ENCODE measurements at places on chromosomes 13 and 19. TPM values are rescaled to one million over a fixed set of nuclear protein-coding genes. Genes with fewer than 3 reads are reported as not detected.
A peak's percentile ranks its signal among the peaks of the same experiment; 100 is the strongest.

DNA sequence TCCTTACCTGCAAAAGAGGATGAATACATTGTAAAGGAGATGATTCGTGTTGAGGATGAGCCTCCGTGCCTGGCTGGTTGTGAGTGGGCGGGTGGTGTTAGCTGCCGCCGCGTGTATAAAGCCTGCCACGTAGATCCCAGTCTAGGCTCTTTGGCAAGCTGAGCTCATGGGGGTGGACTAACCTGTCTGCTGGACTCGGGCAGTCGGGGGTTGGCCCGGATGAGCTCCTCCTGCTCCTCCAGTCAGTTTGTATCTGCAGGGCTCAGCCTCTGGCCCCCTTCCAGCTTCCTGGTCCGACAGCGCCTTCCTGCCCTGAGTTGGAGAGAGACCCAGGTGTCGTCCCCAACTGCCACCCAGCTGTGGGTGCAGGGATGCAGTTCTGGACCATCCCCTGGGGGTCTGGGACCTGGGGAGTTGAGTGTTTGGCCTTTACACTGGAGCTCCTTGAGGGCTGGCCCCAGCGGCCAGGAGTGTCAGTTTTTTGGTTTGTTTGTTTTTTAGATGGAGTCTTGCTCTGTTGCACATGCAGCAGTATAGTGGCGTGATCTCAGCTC is 20.9 kb downstream of the TECR start:
- no peak for DNase-seq

ZNF382 gene
- total RNA-seq, result 11.9 TPM

DNA sequence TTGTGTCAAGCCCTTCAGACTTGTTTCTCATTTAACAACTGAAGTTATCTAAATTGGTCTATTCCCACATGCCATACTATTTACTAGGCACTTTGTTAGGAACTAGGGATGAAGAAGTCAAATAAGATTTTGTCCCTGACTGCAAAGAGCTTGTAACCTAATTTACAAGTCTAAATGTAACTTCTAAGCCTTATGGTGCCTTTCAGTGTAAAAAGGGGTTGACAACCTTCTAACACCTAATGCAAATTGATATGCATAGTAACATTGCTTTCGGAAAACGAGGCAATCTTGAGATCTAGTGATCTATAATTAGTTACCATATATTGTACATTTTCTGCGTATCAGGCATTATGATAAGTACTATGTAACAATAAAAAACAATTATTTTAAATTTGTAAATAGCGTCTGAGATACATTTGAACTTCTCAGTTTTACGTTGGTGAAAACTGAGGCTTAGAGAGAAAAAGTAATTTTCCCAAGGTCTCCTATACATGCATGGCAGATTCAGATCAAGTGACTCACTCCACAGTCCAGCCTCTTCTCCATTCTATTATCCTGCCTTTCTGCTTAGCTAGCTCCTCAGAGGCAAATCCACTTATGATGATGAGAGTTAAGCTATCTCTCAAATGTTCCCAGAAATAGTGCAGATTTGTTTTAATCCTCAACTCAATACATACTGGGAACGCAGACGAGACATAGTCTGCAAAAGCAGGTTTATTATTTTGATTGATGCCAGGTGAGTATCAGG is 764.9 kb upstream of the SLITRK5 start:
- no peak for DNase-seq

DNA sequence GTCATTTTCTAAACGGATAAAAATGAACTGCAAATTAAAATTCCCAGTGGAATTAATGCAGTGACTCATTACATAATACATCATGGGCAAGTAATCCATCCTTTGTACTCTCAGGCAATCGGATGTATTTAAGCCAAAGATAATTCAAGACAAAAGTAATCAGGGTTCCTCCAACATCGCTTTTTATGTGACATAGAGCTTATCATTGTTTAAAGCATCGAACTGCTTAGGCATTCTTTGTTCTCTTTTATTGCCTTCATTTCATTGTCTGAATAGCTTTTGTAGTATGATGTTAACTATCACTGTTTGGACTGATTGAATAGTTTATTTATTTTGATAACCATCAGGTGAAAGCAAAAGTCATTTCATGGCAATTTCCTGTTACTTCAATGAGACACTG is 209.4 kb downstream of the ITGBL1 start:
- DNase-seq, result no peak

DNA sequence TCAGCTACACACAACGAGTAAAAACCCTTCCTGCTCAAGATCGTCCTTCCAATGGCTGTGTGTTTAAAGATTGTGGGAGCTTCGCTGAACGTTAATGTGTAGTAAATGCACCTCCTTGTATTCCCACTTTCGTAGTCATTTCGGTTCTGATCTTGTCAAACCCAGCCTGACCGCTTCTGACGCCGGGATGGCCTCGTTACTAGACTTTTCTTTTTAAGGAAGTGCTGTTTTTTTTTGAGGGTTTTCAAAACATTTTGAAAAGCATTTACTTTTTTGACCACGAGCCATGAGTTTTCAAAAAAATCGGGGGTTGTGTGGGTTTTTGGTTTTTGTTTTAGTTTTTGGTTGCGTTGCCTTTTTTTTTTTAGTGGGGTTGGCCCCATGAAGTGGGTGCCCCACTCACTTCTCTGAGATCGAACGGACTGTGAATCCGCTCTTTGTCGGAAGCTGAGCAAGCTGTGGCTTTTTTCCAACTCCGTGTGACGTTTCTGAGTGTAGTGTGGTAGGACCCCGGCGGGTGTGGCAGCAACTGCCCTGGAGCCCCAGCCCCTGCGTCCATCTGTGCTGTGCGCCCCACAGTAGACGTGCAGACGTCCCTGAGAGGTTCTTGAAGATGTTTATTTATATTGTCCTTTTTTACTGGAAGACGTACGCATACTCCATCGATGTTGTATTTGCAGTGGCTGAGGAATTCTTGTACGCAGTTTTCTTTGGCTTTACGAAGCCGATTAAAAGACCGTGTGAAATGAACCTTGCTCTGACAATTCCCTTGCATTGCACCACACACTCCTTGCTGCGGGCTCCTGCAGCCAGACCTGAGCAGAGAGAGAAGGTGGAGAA is 2.7 kb upstream of the FAM174C start:
- no peak for DNase-seq

LRG1 gene
- not detected for total RNA-seq

DNA sequence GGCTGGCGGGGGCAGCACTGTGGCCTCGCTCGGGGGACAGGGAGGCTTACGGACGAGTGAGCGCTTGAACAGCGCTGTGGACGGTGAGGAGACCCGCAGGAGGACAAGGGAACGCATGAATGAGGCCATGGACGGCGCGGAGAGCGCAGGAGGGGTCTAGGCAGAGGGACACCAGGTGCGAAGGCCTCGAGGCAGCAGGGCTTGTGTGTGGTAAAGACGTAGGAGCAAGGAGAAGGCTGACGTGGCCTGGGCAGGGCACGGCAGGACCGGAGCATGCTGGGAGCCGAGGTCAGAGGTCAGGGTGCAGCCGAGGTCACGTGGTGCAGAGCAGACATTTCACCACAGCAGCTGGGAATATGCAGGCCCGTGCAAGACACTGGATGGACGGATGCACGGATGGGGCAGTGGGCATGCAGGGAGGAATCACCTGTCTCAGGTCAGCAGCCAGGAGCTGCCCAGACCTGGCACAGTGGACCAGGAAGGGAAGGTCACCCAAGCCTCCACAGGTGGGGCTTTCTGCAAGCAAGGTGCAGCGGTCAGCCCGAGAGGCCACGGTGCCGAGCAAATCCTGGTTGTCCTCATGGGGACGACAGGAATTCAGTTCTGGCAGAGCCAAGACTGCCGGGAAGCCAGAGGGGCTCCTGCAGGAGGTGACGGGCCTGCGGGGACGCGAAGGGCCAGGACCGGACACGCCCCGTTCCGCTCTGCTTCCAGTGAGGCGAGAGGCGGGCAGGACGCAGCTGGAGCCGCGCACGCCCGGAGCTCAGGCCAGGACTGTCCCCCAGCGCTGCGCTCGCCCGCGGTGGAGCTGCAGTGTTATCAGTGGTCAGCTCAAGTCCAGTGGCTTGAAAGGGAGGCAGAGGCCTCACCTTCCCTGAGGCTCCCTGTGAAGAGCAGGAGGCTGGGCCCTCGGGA is 72.2 kb downstream of the RASA3 start:
- no peak for DNase-seq

CASP14 gene
- total RNA-seq, result not detected

DNA sequence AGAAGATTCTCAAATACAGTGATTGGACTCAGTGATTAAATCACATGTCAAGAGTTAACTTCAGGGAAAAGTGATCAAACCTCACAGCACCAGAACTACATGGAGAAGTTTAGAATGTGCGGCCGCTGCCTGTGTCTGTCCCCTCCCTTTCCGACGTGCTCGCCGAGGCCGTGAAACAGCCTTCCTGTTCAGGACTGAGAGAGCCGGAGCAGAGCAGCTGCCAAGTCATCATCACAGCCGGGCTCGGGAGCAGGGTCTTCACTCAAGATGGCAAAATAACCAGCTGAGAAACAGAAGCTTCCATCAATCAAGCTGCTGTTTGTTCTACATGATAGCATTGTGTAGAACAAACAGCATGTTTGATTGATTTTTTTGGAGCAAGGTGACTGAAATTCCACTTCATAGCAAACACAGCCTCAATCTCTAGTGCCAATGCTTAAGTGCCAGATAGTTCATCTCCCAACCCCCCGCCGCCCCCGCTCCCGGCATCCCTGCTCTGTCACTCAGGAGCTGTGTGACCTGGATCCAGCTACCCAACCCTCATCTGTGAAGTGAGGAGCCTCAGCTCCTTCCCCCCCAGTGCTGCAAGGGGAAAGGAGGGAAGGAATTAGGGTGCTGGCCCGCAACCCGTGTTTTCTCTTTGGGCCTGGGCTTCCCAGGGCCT is 70.6 kb downstream of the HSPH1 start:
- no peak for DNase-seq

KLK14 gene
- not detected for total RNA-seq

- no peak for DNase-seq
Observed at GRCh38 chr19:52959613-52960295, 2.9 kb downstream of the ZNF816 start.

DNA sequence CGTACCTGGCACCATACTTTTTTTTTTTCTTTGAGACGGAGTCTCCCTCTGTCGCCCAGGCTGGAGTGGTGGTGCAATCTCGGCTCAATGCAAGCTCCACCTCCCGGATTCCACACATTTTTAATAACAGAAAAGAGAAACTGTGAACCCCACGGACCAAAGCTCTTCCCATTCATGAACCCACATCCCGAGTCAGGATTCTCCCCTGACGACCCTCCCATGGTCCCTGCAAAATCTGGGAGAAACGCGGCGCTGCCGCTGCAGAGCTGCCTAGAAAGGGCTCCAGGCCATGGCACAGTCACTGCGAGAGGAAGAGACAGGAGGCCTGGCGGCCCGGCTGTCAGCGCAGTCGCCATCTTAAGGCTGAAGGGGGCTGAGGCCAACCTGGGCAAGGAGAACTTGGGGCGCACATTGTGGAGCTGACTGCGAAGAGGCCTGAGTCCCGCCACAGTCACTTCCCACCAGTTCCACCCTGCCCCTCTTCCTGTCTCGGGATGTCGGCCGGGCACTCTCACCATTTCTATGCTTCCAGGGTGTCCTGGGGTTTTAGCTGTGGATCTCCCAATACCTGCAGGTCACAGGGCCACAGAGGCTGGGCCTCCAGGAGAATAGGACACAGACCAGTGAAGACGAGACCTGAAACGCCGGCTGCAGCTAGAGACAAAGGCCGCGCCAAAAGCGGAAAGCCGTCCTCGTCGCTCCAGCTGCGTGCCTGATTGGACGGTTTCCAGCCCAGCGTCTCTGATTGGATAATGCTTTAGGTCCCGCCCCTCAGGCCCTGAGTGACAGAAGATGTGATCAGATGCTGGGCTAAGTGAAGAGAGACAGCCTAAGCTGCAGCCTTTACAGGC is 71.0 kb downstream of the ZNF486 start:
- DNase-seq, result peak; percentile 96

- DNase-seq, result no peak
Observed at GRCh38 chr13:89490661-89491060, 1819.5 kb downstream of the SLITRK5 start.

ZNF560 gene
- total RNA-seq, result not detected

DNA sequence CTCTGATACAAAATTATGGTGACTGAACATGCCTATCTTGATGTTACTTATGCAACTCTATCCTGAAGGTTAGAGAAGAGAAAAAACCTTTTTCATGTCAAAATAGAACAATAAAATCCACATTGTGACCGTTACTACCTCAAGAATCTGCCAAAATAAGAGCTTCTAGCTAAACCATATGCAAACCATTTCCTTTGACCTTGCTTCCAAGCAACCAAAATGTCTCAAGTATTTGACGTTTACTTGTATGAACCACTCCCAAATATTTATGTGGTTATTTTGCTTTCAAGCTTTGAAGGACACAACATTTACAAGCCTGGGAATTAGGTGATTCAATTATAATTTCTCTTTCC is 13.9 kb downstream of the FOXO1 start:
- no peak for DNase-seq

- no peak for DNase-seq
Observed at GRCh38 chr19:35268536-35269437, at the start of gene USF2. TSS of gene USF2 (plus strand) at chr19:35268962. CDS start at chr19:35269102, 140 bp downstream.

DNA sequence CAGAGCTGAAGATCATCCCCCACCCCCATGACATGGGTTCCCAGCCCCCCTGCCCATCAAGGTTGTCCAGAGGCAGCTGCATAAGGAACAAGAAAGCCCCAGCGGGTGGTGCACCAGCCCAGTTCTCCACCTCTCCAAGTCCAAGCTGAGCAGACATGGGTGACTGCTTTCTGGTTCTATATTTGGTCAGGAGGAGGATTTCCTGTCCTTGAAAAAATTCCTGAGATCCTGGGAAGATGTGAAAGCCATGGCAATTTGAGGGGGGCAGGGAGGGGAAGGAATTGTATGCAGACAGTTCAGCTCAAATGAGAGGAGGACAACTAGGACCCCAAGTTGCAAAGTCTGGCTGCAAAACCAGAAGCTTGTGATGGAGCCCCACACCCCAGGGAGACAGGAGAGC is 55.4 kb upstream of the ADGRE5 start:
- DNase-seq, result no peak

GRCh38 chr13:96948127-96948526 is 46.1 kb downstream of the OXGR1 start:
- no peak for DNase-seq

DNA sequence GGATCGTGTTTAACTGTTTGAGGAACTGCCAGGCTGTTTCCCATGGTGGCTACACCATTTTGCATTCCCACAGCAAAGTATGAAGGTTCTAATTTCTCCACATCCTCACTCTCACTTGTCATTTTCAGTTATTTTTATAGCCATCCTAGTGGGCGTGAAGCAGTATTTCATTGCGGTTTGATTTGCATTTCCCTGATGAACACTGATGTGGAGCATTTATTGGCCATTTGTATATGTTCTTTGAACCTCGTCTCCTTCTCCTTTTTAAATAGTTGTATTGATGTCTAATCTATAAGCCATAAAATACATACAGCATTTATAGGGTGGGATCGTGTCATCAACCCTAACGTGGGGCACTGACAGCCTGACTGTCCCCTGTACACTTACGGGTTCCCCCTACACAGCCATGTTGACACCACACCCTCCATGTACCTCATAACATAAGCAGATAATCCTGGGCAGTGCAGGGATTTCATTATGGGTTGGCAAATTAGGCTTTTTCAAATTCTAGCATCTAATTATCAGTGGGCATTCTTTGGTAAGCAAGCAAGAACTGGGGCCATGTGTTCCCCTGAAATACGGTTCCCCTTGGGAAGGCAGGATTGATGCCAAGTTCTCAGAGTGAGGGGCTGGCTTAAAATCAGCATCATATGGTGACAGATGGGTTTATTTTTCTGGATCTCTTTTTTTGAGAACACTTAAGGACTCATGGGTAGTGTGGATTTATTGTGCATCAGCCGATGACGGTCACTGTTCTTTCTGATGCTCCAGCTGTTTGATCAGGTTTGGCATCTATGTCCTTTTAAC is 11.6 kb upstream of the ZBTB45 start:
- DNase-seq, result no peak

GRCh38 chr13:51243832-51244231 is 21.6 kb downstream of the FAM124A start:
- DNase-seq, result no peak

- DNase-seq, result no peak
Observed at GRCh38 chr13:77443511-77443910, 92.0 kb upstream of the SCEL start.
